ENCODE measurements at places on chromosomes 5 and 9.

- H3K27ac ChIP-seq: no peak overlapping the region
- no peaks in the 10 kb centered on the region for H3K27me3 ChIP-seq
- H3K4me1 ChIP-seq: no peaks in the 10 kb centered on the region
- DNase-seq: no peak
These were observed 154.2 kb upstream of the ZNF366 start for GRCh38 chr5:72661405-72661804.

GRCh38 chr9:80437825-80438224 is 866.1 kb downstream of the TLE4 start:
- no peaks in the 10 kb centered on the region for H3K36me3 ChIP-seq
- no peak for DNase-seq
- H3K4me3 ChIP-seq: no peak overlapping the region
- H3K27ac ChIP-seq: no peak overlapping the region

DNA sequence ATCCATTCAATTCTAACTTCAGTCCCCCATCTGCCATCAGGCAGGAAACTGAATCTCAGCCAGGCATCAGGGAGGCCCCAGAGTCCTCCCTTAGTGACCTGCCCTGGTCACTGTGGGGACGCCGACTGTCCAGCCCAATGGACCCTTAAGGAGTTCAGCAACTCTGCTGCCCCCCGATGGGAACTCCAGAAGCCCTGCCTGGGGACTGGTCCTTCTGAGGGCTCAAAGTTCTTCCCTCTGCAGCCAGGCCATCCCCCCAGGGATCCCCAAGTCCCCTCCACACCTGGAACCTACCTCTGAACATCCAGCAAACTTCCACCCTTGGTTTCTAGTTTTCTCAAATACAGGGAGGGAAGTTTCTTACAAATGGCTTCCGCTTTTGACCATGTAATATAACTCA is 76.8 kb downstream of the UBE2QL1 start:
- DNase-seq: no peak
- H3K4me1 ChIP-seq: no peaks in the 10 kb centered on the region
- H3K27ac ChIP-seq: no peak overlapping the region
- H3K27me3 ChIP-seq: no peaks in the 10 kb centered on the region

DNA sequence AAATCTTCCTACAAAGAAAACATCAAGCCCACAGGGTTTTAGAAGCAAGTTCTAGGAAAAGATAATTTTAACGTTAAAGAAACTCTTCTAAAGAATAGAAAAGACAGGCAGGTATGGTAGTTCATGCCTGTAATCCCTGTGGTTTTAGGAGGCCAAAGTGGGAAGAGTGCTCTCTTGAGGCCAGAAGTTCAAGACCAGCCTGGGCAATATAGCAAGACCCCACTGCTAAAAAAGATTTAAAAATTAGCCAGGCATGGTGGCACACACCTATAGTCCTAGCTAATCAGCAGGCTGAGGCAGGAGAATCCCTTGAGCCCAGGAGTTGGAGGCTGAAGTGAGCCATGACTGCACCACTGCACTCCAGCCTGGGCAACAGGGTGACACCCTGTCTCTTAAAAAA is 193.3 kb downstream of the MLLT3 start:
- H3K4me3 ChIP-seq: no peak overlapping the region
- H3K36me3 ChIP-seq: no peaks in the 10 kb centered on the region
- no peak for DNase-seq
- no peak overlapping the region for H3K27ac ChIP-seq

GRCh38 chr9:116452634-116453033 is 234.5 kb upstream of the TRIM32 start:
- no peak for DNase-seq
- no peak overlapping the region for H3K27ac ChIP-seq
- H3K4me1 ChIP-seq: no peaks in the 10 kb centered on the region
- H3K4me3 ChIP-seq: no peak overlapping the region
- no peaks in the 10 kb centered on the region for H3K27me3 ChIP-seq
- H3K36me3 ChIP-seq: no peaks in the 10 kb centered on the region

DNA sequence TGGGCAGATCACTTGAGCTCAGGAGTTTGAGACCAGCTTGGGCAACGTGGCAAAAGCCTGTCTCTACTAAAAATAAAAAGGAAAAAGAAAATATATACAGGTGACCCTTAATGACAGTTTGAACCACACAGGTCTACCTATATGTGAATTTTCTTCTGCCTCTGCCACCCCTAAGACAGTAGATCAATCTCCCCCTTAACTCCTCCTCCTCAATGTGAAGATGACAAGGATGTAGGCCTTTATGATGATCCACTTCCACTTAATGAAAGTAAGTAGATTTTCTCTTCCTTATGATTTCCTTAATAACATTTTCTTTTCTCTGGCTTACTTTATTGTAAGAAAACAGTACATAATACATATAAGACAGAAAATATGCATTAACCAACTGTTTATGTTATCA is 3.4 kb downstream of the AKNA start:
- DNase-seq: no peak
- no peak overlapping the region for H3K4me3 ChIP-seq
- H3K4me1 ChIP-seq: peaks cover 7% of the 10 kb centered on the region
- H3K36me3 ChIP-seq: peaks cover 3% of the 10 kb centered on the region
- peak overlapping the region; percentile 37 for H3K27ac ChIP-seq
- no peaks in the 10 kb centered on the region for H3K27me3 ChIP-seq

All from thyroid gland (tissue), 4 donors.